ENCODE measurements at places on chromosomes 5 and 9.

DNA sequence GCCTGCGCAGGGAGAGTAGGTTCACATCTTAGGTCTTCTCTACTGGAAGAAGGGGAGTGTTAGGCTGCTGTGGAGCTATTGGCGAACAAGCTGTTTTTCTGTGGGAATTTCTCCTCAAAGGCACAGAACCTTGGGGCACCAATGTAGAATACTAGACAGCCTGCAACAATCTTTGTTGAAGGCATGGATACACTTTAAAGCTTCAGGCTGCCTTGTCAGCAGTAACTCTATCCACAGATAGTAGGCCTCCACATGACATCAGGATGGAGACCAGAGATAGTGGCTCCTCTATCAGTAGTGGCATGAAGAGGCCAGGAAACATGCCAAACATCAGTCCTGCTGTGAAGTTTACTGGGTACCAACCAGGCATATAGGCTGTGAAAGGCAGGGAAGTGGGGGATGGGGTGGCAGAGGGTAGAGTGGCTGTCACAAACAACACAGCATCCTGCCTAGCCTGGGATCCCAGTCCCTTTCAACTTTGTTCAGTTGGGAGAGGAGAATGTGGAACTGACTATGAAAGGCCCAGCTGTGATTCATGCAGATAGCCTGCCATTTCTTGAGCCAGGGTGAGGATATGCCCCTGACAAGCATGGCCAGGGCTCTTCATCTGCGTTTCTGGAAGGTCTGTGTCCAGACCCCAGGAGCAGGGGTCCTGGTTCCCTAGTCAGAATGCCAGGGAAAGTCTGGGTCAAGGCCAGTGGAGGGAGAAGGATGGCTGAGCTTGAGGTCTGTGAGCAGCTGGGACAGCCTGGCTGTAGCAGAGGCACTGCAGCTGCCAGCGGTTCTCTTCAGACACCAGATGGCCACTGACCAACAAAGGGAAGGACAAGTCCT, 1.0 kb upstream of the HK3 start:
- DNase-seq = no peak

DNA sequence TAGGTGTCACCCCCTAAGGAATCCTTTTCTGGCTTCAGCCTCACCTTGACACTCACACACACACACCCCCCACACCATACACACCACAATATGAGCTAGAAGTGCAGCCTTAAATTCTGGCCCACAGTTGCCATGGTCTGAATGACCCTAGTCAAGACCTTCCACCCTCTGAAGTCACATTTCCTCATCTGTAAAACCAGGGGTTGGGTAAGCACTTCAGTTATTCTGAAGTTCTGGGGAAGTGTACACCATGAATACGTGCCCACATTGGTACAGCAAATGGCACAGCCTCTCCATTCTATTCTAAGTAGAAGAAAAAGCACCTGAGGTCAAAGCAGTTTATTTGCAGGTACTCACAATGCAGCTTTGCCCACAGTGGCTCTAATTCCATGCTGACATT, 372.8 kb upstream of the KLF4 start:
- no peak for DNase-seq

DNA sequence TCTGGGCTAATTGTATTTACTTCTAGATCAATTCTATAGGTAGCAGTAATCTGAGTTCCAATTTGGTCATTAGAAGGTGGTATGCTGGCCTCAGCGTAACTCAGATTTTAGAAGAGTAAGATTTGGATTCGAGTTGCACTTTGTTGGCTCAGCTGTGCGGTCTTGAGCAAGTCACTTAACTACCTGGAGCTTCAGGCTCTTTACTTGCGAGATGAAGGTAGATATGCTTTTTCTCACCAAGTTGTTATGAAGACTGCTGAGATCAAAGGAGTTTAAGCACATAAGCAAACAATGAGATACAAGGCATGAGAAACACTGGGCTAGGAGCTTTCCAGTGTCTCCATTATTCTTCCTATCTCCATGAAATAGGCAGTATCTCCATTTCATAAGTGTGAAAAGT, 133.8 kb upstream of the RANBP3L start:
- DNase-seq = no peak

DNA sequence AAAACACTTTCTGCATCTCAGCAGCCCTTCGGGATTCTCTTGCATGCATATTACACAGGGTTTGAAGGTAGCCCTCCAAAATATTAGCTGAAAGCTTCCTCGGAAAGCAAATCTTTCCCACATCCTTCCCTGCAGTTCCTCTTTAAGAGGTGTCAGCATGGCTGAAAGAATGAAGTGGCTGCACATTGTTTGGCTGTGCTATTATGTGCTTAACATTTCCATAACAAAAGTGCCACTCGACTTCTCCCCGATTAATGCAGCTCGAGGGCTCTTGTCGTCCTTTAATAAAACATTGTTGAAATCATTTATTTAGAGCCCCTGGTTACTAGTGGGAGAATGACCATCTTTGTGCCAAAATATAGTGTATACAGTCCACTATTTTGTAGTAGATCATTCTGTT, 6.5 kb downstream of the GAS1 start:
- DNase-seq = no peak

Data from iPS DF 19.7 (cell line).